Activated CD8-positive, alpha-beta memory T cell treated with anti-CD3 and anti-CD28 coated beads, Interleukin-2, amount 10 ng/mL, durations not matched to agents 7 days and 5 days (primary cell): ENCODE measurements at places on chromosomes 16 and 17. TPM values are rescaled to one million over a fixed set of nuclear protein-coding genes. Genes with fewer than 3 reads are reported as not detected.
A peak's percentile ranks its signal among the peaks of the same experiment; 100 is the strongest.

DNA sequence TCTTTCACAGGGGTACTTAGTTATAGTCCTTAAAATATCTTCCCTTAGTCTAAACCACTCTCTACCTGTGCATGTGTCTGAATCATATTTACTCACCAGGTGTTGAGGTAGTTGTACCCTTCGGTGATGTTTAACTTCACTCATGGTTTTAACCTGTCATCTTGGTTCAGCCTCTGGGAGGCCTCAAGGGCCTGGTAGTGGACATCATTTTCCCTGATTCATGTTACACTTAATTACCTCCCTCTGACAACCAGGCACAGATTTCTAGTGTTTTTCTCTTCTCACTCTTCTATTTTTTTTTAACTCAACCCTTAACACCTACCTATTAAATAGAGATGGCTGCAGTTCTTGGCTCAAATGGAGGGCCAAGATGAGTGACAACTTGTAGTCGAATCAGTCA is 505.4 kb downstream of the TMEM114 start:
- H3K36me3 ChIP-seq, result no peaks in the 10 kb centered on the region
- H3K27ac ChIP-seq, result no peak overlapping the region
- H3K27me3 ChIP-seq, result no peaks in the 10 kb centered on the region
- H3K4me3 ChIP-seq, result no peak overlapping the region
- no peak for DNase-seq
- no peaks in the 10 kb centered on the region for H3K4me1 ChIP-seq

DNA sequence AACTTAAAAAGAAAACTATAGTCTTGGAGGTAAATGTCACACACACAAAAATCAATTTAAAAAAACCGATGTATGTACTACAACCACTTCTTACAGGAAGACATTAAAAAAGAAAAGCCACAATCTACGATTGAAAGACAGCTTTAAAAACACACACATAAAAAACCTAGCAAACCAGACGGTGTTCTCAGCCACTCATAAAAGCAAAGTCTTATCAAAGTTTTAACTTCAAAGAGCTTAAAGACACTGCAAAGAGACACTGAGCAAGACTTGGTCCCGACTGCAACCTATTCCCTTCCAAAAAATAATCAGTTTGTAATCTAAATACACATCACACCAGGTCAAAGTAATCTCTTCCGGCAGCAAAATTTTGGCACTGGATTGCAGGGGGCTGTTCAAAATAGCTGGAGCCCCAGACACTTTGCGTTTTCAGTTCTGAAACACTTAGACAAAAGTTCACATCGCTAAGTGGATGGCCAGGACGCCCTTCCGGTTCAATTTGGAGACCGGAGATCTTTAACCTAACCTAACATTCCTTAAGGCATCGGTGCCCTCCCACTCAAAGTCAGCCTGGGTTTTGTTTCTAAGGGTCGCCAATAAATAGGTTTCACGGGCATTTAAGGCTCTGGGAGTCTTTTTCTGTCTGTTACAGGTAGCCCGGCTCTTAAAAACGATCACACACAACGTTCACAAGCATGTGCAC is 2.6 kb downstream of the ZCCHC14 start:
- no peak overlapping the region for H3K4me3 ChIP-seq
- peaks cover 64% of the 10 kb centered on the region for H3K27me3 ChIP-seq
- no peak for DNase-seq
- no peak overlapping the region for H3K27ac ChIP-seq

Gene ANKFY1
- 63.8 TPM for total RNA-seq

Gene C1QL1
- total RNA-seq, result 0.38 TPM

Gene KRTAP9-9
- total RNA-seq, result not detected

GRCh38 chr16:76157629-76158028 is 119.6 kb upstream of the CNTNAP4 start:
- no peaks in the 10 kb centered on the region for H3K27me3 ChIP-seq
- no peak for DNase-seq
- no peak overlapping the region for H3K27ac ChIP-seq
- no peaks in the 10 kb centered on the region for H3K4me1 ChIP-seq
- H3K36me3 ChIP-seq, result no peaks in the 10 kb centered on the region

Gene SNX20
- 72.1 TPM for total RNA-seq

DNA sequence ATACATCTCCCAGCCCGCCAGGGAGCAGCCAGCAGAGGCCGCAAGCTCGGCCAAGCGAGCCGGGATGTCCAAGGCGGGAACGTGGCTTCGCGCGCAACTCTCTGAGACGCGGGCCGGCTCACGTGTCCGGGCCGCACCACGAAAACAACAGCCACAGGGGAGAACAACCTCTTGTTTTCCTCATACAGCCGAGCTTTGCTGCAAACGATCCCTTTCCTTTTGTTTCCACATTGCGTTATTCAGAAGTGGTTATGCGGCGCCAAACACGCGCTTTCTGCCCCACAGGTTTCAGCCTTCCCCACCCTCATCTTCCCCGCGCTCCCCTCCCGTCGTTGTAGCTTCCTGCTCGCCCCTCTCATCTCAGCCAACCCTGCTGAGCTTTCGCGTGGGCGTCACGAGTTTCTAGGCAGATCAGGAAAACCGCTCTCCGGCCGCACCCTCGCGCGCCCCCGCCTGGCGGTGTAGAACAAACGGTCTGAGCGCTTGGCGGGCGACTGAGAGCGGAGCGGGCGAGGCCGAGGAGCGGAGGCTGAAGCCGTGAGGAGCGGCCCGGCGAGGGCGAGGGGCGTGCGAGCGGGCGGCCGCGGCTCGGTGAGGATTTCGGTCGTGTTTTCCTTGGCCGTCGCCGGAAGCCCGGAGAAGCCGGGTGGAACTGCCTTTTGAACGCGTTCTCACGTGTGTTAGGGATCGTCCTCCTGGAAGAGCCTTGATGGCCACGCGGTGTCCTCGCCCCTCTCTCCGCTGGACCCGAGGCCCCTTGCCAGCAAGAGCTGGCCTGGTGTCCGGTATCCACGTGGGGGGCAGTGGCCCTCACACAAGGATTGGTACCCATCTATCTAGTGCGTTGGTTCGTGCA is 6.6 kb upstream of the SMARCD2 start:
- H3K4me3 ChIP-seq, result peak overlapping the region; percentile 59
- peak overlapping the region; percentile 88 for H3K27ac ChIP-seq
- peaks cover 11% of the 10 kb centered on the region for H3K27me3 ChIP-seq
- peaks cover 10% of the 10 kb centered on the region for H3K36me3 ChIP-seq

GRCh38 chr17:69900101-69900500 is 174.9 kb upstream of the KCNJ16 start:
- H3K4me3 ChIP-seq, result no peak overlapping the region
- H3K36me3 ChIP-seq, result no peaks in the 10 kb centered on the region

GRCh38 chr16:78106686-78107085 is 7.2 kb downstream of the WWOX start:
- H3K4me3 ChIP-seq, result no peak overlapping the region
- no peak for DNase-seq
- H3K27me3 ChIP-seq, result no peaks in the 10 kb centered on the region
- peaks cover 11% of the 10 kb centered on the region for H3K36me3 ChIP-seq

Gene KRT15
- not detected for total RNA-seq
